ENCODE measurements at places on chromosomes 2 and 18.
A peak's percentile ranks its signal among the peaks of the same experiment; 100 is the strongest.

- DNase-seq, result no peak
Measured at GRCh38 chr18:3528231-3528630, 78.3 kb downstream of the TGIF1 start.

DNA sequence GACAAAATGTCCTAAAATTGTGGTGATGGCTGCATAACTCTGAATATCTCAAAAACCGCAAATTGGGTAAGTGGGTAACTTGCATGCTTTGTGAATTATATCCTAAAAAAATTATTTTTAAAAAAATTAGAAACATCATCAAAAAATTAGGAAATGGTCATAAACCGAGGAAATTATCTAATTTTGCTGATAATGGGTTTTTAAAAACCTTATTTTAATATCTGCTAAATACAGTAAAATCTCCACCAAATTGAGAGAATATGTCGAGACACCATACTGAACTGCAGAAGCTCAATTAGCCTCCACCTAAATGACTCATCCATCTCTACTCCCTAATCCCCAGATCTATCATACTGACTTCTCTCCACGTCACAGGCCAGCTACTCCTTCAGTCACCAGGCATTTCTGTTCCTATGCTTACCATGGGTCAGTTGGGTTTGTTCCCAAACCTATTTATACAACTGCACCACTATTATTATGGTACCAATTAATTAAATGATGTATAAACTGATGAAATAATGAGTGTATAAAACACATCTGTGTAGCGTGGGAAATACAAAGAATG, 36.1 kb downstream of the SPIRE1 start:
- no peak for DNase-seq

DNA sequence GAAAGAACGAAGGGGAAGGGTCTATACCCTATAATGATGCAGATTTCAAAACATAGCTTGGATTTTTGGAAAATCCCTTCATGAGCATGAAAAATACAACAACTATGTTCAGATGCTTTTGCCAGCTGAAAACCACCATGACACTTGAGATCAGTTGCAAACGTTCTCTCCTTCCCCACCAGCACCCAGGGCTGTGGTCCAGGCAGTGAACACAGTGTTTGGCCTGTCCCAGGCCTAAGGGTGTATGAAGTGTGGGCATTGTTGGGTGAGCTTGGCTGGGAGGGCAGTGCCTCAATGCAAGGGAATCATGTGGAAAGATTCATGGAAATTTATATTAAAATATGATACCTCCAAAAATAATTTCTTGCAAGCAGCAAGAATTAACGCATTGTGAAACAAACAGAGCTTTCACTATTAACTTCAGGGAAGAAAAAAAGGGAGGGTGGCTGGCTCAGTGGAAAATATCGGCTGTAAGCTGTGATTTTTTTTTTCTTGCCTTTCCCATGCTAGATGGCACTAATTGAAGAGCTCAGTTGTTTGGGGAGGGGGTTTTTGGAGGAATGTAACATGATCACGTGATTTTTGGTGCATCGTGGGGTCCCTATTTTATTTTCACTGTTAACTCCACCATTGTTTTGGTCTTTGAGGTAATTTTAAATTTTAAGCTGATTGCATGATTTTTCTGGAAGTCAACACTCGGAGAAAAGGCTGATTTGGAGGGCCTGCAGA, 52.0 kb downstream of the CDC42EP3 start:
- no peak for DNase-seq

- peak; percentile 80 for DNase-seq
Measured at GRCh38 chr2:119255760-119256581, 32.3 kb downstream of the STEAP3 start.

- no peak for DNase-seq
Measured at GRCh38 chr2:183868707-183869106, 729.6 kb upstream of the ZNF804A start.

DNA sequence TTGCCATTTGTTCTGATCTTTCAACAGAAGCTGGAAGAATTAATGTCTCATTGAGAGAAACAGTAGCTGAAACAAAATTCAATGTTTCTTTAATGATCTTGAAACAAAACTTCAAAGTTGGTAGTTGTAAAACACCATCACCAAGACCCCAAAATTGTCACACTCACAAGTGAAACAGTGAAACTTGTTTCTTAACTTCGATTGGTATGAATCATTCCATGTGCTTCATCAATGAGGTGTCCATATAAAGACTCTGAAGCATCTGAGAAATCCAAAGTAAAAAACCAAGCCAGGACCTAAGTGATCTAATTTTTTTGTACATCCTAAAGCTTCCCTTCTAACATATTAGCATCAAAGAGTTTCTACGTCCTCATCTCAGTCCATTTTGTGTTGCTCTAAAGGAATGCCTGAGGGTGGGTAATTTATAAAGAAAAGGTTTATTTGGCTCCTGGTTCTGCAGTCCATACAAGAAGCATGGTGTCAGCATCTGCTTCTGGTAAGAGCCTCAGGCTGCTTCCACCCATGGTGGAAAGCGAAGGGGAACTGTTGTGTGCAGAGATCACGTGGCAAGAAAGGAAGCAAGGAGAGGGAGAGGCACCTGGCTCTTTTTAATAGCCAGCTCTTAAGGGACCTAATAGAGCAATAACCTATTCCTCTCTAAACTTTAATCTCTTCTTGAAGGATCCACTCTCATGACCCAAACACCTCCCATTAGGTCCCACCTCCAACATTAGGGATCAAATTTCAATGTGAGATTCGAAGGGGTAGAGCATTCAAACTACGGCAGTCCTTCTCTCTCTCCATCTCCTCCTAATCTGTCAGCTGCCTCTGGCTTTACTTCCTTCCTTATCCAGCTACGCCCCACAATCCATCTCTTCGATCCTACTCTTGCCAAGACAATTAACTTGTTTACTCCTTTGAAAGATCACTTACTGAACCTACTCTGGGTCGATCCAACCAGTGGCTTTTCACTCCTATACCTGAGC, 20.7 kb upstream of the TLK1 start:
- DNase-seq, result no peak

GRCh38 chr2:241223211-241224017, 34.9 kb downstream of the ANO7 start:
- DNase-seq, result no peak

Data from pulmonary artery endothelial cell (primary cell).